ENCODE measurements at places on chromosomes 1 and 21.

DNA sequence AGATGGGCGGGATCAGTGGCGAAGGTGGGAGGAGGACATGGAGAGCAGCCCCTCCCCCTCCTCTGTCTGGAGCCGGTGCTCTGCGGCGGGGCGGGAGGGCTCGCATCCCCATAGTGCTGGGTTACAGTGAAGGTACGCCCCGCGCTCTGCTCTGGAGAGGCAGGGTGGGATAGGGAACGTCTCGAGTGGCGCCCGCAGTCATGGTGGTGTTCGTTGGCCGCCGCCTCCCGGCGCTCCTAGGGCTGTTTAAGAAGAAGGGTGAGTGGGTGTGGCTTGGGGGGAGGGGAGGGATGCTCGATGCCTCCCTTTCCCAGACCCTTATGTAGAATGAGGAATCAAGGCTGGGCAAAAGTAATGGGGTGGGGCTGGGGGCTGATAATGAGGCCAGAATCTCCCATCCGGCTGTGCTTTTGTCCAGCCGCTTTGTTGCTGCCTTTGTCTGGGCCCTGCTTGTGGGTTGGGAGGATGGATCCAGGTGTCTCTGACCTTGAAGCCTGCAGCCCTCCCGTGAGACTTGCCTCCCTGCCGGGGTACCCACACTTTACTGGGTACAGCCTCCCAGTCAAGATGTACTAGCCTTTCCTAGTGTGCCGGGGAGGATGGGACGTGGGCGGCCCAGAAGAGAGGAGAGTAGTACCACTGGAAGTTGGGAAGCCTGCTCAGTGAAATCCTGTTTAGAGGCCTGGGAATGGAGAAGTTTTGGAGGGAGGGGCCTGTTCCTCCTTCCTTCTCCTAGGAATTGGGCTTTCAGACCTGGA lies 51.4 kb downstream of the YARS1 start:
- no peak for DNase-seq

DNA sequence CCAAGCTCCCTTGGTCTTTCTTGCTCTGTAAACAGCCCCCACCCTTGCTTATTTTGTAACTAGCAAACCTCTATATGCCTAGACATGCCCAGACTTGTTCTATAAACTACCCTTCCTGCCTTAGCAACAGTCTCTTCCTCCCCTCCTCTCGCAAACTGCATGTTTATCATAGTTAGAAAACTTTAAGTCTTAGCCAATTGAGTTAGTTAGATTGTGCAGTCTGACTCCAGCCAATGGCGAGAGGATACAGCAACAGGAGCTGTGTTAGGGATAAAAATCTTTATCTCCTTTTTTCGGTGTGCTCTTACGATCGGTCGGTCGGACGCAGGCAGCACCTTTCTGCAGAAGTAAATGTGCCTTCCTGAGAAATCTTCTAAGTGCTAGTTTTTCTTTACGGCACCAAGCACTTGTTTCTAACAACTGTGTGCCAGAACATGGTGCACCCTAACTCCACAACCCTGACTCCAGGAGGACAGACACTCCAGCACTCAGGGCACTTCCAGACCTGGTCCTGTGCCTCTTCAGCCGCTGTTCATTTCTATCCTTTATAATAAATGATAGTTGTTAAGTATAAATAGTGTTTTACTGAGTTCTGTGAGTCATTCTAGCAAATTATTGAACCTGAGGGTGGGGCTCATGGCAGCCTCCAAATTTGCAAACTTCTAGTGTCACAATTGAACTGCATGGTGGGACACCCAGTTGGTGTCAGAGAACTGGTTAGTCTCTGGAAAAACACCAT lies 25.7 kb upstream of the GNG4 start:
- DNase-seq, result no peak

GRCh38 chr1:55993646-55994318 lies 585.6 kb downstream of the PLPP3 start:
- DNase-seq, result no peak

GRCh38 chr1:189323091-189323490 lies 1154.6 kb downstream of the BRINP3 start:
- DNase-seq, result no peak

DNA sequence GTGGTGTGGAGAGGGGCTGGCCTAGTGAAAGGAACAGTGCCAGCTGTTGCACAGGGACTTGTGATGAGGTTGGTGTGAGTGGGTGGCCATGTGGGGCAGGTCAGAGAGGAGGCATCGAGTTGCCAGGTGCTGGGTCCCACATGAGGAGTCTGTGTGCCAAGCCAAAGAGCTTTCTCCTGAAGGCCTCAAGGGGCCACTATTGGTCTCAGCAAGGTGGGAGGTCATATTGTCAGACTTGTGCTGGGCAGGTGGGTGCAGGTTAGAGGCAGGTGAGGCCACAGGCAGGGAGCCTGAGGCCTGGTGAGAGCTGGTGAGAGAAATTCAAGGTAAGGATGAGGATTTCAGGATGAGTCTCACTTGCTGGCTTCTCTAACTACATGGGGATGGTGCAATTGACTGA lies 256.8 kb downstream of the DISC1 start:
- no peak for DNase-seq

GRCh38 chr1:208271236-208271635 lies 27.1 kb upstream of the PLXNA2 start:
- no peak for DNase-seq

DNA sequence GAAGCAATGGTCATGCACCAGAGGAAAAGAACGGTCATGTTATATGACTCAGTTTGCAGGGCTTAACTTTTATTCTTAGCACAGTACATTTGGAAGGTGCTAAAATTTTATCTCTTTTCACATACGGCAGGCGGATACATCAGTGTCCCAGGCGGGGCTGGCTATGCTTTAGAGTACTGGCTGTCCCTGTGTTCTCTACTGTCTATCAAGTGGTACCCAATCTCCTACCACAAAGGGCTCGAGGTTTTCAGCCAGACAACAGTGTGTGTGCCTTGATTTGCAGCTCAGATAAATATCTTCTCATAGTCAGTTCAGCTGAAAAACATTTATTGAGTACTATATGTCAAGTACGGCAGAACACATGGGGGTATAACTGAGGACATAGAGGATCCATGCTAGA lies 65.3 kb downstream of the URB2 start:
- DNase-seq, result no peak

GRCh38 chr1:223847781-223848345 lies 2.1 kb upstream of the TP53BP2 start:
- no peak for DNase-seq

DNA sequence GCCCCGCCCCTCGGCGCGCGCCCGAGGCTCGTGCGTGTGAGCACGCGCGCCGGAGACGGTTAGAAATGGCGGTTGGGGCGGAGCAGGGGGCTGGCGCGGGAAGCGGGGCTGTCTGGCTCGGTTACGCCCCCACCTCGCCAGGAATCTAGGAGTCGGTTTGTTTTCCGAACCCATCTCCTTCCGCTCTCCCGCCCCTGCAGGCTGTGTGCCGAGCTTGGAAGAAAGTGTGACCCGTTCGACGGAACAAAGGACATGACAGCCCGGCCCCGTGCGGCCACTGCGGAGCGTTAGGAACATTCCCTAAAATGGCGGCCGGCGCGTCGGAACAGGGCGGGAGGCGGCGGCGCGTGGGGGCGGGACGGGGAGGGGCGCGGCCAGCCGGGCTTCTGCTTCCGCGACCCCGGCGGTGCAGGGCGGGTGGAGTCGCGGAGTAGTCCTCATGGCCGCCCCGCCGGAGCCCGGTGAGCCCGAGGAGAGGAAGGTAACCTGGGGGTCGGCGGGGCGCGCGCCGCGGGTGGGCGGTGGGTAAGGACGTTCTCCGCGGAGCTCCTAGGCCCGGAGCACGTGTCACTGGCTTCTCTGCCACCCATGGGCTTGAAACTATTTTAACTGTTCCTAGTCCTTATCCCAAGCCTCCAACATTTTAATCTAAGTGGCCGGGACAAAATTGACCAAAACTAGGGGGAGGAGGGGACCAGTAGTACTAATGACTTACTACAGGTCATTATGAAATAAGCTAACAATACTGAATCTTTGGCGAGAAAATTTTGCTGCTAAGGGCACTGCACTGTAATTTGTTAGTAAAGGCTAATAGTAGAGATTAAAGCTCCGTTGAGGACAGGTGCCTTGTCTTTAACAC lies at the start of gene COX20:
COX20 (plus strand) TSS at position 383 of the 859 bp plus-strand sequence; CDS start at position 440, 57 bp downstream.
- peak; percentile 83 for DNase-seq

DNA sequence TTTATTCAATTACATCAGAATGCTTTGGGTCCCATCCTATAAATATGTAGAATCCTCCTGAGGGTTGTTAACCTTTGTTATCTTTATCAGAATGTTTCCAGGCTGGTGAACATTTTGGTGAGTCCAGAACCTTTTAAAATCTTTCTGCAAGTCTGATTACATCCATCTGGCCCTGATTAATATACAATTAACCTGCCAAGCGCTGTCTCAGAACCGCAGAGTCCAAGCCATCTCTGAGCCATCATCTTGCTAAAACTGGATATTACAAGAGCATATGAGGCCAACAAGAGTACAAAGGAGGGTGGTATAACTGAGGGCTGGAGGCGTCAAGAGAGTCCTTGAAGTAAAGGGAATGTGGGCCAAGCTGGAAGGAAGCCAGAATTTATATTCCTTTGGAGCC lies 88.6 kb upstream of the ZC3H11B start:
- no peak for DNase-seq

- no peak for DNase-seq
Observed at GRCh38 chr1:87119541-87120140, 205.2 kb downstream of the HS2ST1 start.
